ENCODE measurements at places on chromosomes 13 and 19.

- DNase-seq = no peak
Observed at GRCh38 chr13:93775507-93776108, 549.0 kb downstream of the GPC6 start.

DNA sequence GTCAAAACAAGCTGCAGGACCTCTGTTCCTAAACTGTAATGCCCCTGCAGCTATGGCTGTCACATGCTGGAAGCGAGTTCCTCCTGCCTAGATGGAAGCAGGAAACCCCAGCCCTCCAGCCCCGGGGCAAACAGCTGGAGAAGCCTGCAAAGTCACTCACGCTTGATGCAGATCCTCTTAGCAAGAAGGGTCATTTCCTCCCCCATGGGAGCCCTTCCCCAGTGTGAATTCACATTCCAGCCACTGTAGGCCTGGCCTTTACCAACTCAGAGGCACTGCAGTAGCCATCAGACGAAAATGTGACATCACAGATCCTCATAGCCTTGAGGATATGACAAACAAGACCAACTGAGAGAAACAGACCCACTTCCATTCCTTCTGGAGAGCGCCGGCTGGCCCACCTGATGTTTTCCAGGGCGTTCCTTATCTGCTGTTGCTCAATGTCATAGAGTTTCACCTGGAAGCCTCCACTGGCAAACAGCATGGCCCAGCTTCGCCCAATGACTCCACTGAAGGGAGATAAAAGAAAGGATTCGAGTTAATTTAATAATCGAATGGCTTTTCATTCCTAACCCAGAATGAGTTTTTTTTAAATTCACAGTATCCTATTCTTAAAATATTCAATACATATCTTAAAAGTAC is 13.5 kb downstream of the CRYL1 start:
- DNase-seq = no peak

DNA sequence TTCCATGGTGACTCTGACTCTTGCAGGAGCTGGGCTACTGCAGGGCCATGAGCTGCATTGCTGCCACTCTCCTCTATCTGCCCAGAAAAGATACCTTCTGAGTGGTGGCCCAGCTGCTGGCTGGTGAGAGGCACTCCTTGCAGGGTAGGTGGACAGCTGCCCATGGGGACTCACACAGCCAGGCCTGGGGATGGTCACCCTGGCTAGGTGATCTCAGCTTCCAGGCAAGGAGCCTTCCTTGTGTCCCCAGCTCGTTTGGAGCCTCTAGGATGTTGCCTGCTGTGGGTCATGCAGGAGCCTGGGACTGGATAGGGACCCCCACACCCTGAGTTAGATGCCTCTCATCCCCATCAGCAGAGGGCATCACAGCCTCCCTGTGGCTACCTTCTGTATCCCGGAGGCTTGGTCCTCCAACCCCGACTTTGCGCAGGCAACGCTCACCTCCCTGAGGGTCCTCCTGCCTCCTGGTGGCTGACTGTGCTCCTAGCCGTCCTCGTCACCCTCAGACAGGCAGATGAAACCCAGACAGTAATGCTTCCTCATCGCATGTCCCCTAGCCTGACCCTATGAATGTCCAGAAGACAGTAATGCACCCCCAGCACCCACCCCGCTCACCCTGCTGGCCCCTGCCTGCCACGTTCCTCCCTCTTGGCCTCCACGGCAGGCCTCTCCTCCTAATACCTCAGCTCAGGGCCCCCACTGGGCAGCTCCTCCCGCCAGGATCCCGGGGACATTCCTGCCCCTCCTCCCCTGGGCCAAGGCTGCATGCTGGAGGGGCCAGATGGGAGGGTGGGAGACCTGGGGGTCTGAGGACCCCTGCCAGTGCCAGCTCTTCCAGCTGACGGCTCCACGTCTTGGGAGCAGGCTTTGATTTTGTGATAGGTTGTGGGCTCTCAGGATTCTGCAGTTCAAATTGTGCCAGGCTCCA is 13.6 kb upstream of the ZNF14 start:
- DNase-seq = no peak

DNA sequence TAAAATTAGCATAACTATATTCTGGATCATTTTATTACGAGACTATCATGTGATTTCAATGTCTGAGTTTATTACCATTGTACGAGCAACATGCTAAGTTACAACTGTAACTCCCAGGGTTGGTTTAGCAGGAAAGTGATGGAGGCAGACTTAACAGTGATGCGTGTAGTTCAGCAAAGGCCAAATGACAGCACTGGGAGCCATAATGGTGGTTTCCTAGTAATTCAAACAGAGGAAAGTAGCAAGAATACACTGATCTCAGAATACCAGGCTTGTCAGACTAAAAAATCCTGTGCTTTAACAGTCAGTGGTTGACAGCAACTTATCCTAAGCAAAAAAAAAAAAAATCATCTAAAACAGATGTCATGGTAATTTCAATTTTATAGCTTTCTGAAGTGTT is 229.6 kb downstream of the KLF12 start:
- no peak for DNase-seq

DNA sequence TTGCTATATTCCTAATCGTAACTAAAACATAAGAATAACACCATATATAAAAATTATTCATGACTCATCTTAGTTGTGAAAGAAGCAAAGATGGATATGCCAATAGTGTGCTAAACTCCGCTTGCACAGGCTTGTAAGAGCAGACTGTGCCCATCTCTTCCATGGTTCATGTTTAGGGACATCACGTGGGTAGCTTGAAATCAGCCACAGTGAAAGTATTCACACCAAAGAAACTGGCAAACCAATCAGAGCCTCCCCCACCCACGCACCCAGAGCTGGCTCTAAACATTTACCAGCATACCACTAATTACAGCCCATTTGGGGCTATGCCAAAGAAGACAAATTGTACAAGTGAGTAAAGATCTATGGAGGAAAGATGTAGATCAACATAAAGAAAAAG is 147.5 kb downstream of the DIAPH3 start:
- no peak for DNase-seq

- DNase-seq = no peak
Observed at GRCh38 chr19:38808741-38809140, 4.0 kb downstream of the LGALS4 start.

GRCh38 chr13:48662226-48662625 is 8.5 kb downstream of the CYSLTR2 start:
- no peak for DNase-seq
